ENCODE measurements at places on chromosomes 5 and 9.

GRCh38 chr9:14339746-14340145 lies 25.8 kb upstream of the NFIB start:
- DNase-seq = no peak

- no peak for DNase-seq
Observed at GRCh38 chr5:160466889-160467554, 45.4 kb downstream of the PTTG1 start.

GRCh38 chr5:123865641-123866040 lies 353.7 kb downstream of the CSNK1G3 start:
- DNase-seq = no peak

DNA sequence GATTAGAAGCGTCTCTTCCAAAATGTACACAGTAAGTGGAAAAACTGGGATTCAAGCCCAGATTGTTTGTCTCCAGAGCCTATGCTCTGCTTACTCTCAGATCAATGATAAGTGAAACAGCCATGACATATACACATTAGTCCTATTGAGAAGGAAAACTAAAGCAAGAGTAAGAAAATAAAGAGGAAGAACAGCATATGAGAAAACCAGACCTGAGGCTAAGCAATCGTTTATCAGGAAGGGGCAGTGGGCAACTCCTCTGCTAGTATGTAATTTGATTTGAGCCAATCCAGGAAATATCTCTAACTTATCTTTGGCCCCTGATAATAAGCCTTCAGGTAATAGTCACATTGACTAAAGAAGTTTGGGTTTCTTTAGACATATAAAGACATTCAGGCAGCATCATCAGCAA lies 789.9 kb upstream of the C9orf72 start:
- DNase-seq = no peak

DNA sequence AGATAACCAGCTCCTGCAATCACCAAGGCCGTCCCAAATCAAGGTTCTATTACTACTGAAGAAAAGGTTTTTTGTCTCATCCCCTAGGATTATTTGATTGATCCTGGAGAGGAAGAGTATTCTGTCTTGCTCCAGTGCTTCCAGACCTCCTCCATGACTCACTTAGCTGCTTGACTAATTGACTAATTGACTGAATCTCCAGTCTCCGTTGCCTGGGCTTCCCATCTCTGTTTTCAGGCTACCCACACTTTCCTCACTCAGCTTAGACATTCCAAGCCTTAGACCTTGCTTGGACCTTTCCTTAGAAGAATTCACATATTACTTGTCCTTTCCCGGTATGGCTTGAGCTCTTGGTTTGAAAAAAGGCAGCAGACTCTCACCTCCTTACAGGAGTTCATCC lies 60.6 kb downstream of the FRMD3 start:
- no peak for DNase-seq

- no peak for DNase-seq
Observed at GRCh38 chr9:130284249-130284625, 18.7 kb downstream of the HMCN2 start.
